ENCODE measurements at places on chromosomes 1 and 21.

DNA sequence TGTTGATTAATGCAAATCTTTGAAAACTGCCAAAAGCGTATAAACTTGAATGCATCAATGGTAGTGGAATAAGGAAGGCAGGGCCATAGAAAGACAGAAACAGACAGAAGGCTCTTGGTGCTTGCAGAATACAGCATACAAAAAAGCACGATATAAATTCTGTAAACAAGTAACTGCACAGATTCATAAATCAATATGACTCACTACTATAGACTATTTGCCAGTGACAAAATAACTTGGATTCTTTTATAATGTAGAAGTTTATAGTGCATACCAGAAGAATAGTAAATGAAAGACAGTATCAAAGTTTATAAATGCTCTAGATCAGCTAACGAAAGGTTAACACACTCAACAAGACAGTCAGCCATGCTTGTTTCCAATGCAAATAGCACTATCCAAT, 349.6 kb downstream of the PTBP2 start:
- no peak for DNase-seq

- no peak for DNase-seq
Measured at GRCh38 chr21:38351961-38352521, 95.2 kb downstream of the KCNJ15 start.

DNA sequence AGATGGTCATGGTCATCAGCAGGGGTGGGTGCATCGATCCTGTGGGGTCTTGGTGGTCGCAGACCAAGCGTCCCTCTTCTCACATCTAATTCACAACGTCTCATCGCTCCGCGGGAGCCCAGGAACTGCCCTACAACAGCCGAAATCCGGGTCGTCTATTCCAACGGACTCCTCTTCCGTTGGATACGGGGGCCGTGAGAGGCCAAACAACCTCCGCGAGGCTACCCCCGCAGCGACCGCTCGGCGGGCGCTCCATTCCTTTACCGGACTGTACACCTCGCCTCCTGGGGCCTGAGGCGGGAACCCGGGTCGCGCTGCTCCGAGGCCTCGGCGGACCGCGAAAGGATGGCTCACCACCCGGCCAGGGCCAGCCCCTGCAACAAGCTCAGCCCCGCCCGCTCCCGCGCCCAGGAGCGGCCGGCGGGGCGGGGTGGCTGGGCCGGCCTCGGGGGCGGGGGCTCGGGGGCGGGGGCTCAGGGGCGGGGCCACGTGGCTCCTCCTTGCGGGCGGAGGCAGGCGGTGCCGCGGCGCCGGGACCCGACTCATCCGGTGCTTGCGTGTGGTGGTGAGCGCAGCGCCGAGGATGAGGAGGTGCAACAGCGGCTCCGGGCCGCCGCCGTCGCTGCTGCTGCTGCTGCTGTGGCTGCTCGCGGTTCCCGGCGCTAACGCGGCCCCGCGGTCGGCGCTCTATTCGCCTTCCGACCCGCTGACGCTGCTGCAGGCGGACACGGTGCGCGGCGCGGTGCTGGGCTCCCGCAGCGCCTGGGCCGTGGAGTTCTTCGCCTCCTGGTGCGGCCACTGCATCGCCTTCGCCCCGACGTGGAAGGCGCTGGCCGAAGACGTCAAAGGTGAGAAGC, at the start of gene QSOX1:
TSS of gene QSOX1 (plus strand) at position 545 of the 857 bp plus-strand sequence. CDS start at position 584, 39 bp downstream.
- DNase-seq: peak; percentile 79

GRCh38 chr1:182050481-182051448, 10.7 kb downstream of the ZNF648 start:
- DNase-seq: no peak

DNA sequence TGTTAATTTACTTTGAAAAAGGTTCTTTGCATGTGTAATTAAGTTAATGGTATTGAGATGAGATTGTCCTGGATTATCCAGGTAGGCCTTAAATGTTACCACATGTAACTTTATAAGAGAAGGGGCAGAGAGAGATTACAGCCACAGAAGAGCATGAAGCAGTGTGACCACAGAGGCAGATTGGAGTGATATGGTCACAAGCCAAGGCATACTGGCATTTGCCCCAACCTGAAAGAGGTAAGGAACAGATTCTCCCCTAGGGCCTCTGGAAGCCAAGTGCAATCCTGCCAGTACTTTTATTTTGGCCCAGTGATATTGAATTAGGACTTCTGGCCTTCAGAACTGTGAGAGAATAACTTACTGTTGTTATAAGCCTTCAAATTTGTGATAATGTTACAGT, 23.0 kb downstream of the RNF2 start:
- DNase-seq: no peak

DNA sequence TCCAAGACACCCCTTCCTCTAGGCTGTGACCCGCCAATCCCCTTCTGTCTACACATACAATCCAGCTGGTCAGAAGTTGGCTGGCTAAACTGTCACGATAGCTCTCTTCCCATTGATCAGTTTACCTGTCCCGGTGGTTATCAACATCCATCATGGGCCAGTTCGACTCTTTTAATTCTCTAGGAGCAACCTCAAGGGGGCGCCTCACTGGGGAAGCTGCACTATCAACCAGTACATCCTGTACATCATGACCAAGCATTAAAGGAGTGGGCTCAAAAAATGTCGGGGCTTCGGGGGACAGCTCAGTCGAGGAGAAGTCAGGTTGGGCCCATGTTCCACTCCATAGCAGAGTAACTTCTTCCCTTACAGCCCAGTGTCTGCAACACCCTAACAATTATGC, 53.2 kb upstream of the B3GALNT2 start:
- no peak for DNase-seq

- DNase-seq: no peak
Measured at GRCh38 chr1:37265786-37266667, 208.4 kb upstream of the ZC3H12A start.

DNA sequence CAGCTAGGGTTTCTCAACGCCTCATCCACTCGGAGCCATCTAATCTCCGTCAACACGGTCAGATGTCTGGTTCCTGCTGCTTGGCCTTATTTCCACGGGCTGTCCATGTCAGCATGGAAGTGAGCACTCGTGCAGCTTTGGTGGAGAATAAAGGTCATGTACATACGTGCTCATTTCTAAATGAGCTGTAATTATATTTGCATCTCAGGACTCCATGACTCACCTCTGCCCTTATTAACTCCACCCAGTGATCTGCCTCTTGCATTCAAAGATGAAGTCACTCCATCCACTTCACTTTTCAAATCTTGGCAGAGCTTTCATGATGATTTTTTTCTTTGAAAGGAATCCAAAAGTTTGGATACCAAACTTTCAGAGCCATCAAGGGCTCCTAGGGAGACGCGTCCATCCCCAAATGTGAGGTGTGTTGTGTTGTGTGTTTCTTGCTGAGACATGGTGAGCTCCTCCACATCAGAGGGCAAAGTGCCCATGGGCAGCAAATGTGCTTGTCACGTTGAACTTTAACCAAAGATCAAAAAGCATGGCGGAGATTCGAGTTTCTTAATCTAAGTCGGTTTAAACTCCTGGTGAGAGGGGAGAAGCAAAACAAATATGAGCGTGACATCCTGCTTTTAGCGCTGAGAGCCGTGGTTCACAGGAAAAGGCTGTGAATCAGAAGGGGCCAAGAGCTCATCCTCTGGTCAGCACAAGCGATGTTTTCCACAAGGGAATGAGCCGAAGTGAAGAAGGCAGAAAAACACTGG, 68.6 kb upstream of the ERRFI1 start:
- DNase-seq: no peak

- DNase-seq: no peak
Measured at GRCh38 chr21:37787456-37787855, 128.8 kb downstream of the KCNJ6 start.

DNA sequence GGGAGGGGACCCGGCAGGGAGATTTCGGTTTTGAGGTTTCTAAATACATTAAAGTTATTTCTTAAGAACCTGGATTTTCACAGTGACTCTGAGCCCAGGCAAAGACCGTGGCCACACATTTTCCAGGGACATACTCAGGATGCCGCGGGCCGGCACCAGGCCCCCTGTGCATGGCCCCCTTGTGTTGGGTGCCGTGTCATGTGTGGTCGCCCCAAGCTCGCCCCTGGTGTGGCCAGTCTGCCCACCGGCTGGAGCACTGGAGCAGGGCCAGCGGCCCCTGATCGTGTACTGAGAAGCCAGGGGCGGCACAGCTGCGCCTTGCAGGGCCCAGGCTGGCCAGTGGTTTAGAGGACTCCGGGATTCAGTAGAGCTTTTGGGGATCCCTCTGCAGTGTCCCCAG, 26.6 kb downstream of the ARHGEF16 start:
- DNase-seq: no peak

DNA sequence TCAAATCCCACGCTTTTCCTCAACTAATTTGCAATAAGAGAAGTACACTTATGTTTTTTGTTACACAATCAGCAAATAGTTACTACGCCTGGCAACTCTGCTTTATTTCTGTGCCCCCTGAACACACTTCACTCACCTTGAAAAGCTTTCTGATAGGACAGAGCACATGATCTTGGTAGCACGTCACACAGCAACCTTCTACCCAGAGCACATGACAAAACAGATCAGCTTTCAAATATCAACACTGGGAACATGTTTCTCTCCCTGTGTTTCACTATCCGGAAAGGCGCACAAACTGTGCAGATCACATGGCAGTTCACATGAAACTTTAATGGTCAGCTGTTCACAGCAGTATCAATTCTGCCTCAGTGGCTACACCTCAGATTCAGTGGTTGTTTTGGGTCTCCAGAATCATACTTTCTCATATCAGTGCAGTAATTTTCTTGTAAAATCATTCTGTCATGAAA, 2.2 kb downstream of the SLC19A2 start:
- DNase-seq: no peak

- DNase-seq: no peak
Measured at GRCh38 chr1:236129306-236129705, 13.0 kb upstream of the GPR137B start.

DNA sequence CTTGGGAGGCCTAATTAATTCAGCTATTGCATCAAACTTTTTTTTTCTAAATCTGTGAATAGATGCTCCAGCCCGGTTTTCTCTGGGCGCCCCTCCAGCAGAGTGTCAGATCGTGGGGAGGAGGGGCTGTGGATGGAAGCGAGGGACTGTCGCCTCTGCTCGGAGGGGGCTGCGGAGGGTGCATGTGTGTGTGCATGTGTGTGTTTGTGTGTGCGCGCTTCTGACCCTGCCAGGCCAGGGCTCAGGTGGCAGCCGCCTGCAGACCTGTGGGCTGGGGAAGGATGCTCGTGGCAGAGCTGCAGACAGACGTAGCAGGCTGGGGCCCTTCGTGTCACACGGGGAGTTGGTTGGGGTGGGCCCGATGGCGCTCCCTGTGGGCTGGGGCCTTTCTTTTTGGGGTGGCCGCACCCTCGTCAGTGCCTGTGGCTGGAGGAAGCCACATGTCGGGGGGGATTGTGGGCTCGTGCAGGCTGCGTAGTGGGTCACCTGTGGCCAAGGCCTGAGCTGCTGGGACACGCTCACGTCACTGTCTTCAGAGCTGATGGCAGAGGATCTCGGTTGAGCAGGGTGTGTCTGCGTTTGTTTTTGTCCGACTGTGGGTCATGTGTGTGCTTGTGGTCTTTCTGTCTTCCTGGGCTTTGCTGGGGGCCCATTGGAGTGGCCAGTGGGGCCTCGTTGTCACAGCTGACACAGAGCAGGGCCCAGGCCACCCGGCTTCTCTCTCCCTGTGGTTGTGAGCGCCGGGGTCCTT, 2.8 kb downstream of the SKI start:
- DNase-seq: peak; percentile 63

GRCh38 chr1:30692948-30693301, 30.5 kb downstream of the MATN1 start:
- DNase-seq: no peak

GRCh38 chr1:78649628-78650027, at the start of gene IFI44:
TSS of gene IFI44 (plus strand) at chr1:78649831. CDS start at chr1:78650196, 365 bp downstream.
- no peak for DNase-seq

GRCh38 chr21:34883491-34884271, 165.4 kb downstream of the RUNX1 start:
- no peak for DNase-seq

GRCh38 chr1:58391514-58391913, 155.0 kb downstream of the OMA1 start:
- no peak for DNase-seq

DNA sequence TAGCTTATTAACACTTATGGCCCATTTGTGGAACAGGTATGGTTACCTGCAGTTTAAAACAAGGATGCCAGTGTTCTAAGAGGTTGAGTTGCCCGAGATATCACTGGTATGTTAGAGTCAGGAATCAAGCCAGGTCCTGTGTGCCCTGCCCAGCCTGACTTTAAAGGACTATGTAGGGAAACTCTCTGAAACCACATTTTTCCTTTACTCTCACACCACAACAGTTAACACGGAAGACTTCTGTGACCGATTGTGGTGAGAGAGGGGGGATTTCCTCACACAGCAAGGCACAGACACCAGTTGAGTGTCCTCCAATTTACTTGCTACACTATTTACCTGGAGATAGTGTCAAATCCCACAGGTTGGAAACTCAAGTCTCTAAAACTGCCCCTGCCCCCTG, 47.8 kb downstream of the UCK2 start:
- no peak for DNase-seq

GRCh38 chr1:111275079-111275478, 15.6 kb upstream of the CHIA start:
- DNase-seq: no peak

- DNase-seq: no peak
Measured at GRCh38 chr1:203153989-203154821, 21.4 kb downstream of the MYBPH start.

DNA sequence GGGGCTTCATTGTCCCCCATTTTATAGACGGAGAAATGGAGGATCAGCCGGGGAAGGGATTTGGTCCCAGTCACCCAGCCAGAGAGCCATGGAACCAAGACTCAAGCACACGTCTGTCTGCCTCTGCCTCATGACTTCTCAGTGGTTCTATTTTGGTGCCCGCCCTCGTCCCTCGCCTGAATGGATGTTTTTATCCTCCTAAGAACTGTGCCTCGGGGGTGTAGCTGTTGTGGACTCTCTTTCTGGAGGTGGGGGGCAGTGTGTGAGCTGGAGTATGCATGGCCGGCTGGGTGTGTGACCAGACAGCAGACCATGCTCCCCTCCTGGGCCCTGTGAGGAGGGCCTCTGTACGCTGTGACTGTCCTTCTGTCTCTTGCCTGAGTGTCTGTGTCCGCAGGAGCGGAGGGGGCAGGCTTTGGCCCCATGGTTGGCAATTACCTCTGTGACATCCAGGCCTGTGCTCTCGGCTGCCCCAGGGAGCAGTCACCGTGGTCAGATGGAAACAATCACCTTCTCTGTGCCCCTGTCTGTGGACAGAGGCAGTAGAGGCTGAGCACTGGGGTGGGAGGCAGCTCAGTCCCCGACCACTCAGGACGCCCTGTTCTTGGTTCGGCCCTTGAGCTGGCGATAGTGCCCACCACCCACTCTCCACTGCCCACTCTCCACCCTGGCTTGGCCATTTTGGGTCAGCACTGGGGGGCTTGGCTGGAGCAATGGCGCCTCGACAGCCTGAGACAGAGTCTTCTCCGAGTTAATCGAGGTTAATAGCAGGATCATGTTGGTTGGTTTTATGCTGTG, 20.4 kb downstream of the WNT4 start:
- no peak for DNase-seq

- DNase-seq: no peak
Measured at GRCh38 chr1:149986486-149987296, 23.8 kb downstream of the OTUD7B start.

GRCh38 chr1:227482023-227482299, 81.4 kb upstream of the ZNF678 start:
- no peak for DNase-seq

- no peak for DNase-seq
Measured at GRCh38 chr1:107550358-107550757, 409.5 kb downstream of the NTNG1 start.
